ENCODE measurements at places on chromosomes 3 and 15.

DNA sequence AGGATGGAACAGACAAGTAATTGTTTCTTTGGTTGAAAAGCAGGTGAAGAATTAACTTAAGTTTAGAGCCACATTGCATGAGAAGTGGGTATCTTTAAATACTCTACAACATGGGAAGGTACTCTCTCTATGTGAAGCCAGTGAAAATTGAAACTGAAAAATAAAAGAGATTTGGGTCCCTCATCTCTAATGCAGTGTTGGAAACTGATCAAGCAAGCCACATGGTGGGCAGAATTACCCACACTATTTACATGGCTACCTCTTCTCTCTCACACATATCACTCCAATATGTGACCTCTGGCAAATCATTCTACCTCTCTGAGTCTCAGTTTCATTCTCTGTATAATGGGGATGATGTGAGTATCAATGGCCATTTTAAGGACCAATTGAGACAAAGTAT, 339.0 kb downstream of the IL5RA start:
- DNase-seq = no peak

DNA sequence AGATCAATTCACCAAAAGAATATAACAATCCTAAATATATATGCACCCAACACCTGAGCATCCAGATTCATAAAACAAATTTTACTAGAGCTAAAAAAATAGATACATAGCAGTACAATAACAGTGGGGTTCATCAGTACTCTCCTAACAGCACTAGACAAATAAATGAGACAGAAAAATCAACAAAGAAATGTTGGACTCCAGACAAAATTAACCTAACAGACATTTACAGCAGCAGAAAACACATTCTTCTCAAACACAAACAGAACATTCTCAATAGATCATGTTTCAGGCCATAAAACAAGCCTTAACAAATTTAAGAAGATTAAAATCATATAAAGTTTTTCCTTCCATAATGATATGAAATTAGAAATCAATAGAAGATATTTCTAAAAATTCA, 124.8 kb upstream of the NECTIN3 start:
- DNase-seq = no peak

DNA sequence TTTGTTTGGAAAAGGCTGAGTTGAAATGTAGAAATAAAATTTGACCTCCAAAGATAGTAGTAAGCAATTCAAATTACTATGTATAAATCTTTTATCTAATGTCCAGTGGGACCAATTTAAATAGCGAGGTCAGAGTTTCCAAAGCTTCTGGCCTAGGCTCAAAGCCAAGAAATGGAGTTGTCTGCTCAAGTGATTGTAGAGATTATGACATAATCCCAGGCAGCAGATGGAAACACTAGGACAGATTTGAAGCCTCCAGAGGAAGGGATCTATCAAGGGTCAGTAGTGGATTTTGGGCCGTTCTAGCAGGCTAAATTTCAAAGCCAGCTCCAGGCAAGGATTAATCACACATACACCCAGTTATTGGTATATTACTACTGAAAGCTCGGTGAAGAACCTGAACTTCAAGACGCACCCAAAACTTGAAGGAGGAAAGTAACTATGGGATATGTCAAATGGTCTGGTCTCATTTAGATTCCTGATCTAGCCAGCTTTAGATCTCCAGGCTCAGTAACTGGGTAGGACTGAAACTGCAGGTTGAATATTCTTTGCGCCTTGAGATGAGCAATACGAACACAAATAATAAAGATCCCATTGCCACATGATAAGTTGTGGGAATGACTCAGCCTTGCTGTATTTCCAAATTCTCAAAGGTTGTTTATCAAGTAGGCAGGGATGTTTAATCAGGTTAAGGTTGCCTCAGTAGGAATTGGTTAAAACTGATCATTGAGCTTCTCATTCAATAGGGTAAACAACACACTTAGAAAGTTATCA, 30.9 kb upstream of the ARRDC4 start:
- no peak for DNase-seq

DNA sequence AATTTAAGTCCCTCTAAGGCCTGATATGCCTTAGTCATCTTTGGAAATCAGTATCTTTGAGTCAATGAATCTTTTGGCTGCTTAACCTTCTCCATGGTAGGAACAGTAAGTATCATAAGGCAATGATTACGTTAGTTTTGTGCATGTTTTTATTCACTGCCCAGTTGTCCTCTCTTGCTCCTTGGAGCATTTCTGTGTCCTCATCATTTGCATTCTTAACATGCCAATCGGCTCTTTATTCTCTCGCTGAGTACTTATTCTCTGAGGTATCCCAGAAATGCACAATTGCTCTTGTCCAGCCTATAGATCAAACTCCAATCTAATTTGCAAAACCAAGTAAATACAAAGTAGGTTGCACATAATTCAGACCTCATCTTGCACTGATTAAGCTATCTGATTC, 405.0 kb upstream of the IL12A start:
- no peak for DNase-seq

DNA sequence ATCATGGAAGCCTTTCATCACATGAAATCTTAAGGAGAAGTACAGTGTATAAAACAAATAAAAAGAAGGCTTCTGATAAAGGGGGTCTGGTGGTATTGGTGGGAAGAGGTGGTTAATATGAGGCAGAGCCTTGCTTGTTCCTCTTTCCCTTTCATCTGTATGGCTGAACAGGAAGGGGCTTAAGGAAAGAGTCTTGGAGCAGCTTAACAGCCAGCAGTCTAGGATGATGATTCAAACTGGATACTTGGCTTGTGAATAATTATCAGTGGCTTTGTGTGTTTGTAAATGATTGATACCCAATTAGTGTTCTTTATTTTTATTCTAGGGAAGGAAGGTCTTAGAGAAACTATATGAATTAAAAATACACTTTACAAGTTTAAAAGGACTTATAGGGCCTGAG, 29.1 kb upstream of the TCAIM start:
- no peak for DNase-seq

DNA sequence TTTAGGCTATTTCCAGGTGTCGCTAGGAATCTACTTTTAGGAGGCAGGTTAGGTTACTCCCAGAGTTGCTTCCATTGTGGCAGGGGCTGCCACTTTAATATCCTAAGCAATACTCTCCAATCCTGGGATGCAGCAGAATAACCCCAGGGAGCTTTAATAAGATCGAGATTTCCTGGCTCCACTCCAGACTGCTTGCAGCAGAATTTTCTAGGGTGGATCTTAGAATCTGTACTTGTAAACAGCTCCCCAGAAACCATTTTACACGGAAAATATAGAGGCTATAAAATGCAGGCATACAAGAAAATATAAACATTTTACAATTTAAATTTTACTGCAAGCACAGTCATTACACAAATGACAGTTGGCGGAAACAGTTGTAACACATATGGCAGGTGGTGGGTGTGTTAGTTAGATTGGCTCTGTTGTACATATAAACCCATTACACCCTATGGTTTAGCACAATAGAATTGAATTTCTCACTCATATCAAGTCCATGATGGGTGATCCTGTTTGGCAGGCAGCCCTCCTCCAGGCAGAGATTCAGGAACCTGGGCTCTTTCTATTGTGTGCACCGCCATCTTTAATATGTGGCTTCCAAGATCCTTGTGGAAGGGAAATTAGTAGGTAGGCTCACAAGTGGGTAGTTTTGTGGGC, 35.0 kb upstream of the TNFAIP8L3 start:
- DNase-seq = no peak

DNA sequence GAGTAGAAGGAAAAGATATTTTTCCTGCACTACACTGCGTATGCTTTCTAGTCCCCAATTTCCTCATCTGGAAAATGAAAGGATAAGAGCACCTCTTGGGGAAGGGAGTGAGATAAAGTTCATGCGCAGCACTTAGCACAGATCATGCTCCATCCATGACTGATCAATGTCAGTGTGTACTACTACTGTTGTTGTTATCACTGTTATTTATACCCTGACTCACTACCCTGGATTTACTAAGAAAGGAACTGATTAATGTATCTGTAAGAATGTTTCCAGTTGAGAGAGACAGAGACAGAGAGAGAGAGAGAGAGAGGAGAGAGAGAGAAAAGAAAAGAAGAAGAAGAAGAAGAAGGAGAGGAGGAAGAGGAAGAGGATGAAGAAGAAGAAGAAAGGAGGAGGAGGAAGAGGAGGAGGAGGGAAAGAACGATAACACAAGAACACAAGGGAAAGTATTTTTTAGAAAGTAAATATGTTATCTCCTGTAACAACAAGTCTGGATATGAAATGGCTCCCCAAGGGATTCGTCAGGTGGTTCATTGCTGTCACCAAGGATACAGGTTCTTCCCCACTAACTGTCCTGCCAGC, 212.2 kb upstream of the PROK2 start:
- no peak for DNase-seq

- no peak for DNase-seq
These were observed 255.1 kb upstream of the STT3B start for GRCh38 chr3:31277582-31277981.

- no peak for DNase-seq
These were observed 1070.8 kb downstream of the IGSF11 start for GRCh38 chr3:117963858-117964257.

GRCh38 chr3:165805946-165806561, 31.2 kb downstream of the BCHE start:
- DNase-seq = no peak

GRCh38 chr3:42552830-42553229, 28.9 kb downstream of the SEC22C start:
- DNase-seq = no peak

DNA sequence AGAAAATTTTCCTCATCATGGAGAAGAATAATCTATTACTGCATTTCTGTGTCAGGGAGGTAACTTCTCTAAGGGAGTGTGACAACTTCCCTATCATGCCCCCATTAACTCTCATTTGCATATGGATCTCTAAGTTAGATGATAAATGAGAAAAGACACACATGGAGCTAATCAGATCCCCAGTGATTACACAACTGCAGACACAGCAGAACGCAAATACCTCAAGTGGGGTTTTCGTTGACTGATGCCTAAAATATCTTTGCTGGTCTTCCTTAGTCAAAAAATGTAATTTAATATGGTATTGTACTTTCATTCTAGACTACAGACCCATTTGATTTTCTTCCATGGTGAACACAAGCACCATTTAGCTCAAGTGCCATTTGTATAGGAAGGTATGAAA, 630.5 kb downstream of the TBL1XR1 start:
- no peak for DNase-seq

DNA sequence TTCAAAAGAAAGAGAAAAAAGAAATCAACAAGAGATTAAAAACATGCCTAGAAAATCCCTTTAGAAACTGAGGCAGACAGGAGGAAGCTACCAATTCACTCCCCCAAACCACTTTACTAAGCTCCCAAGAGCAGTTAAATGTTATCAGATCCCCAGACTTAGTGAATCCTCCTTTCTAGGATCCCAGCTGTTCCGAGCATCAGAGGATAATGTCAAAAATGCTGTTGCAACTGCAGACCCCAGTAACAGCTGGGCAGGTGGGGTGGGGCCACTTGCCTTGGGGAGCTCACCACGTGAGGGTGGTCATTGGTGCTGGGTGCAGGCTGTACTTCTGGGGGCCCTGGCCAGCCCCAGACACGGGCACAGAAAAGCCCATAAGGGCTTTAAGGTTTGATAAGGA, 9.1 kb downstream of the POMGNT2 start:
- no peak for DNase-seq

DNA sequence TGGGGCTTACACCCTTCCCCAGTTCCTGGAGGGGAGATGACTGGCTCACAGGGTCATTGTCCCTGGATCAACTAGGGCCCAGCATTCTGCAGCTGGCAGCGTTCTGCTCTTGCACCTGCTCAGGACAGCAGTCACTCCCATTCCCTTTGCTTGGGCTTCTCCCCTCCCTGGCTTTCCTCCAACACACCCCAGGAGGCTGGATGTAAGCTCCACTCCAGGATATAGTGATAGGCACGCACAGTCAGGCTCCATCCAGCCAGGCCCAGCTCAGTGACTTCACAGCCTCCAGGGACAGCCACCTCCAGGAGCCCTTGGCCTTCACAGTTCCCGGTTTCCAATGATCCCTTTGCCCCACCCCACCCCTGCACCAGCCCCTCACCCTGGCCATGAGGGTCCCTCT, 1.9 kb downstream of the SPTBN5 start:
- no peak for DNase-seq

DNA sequence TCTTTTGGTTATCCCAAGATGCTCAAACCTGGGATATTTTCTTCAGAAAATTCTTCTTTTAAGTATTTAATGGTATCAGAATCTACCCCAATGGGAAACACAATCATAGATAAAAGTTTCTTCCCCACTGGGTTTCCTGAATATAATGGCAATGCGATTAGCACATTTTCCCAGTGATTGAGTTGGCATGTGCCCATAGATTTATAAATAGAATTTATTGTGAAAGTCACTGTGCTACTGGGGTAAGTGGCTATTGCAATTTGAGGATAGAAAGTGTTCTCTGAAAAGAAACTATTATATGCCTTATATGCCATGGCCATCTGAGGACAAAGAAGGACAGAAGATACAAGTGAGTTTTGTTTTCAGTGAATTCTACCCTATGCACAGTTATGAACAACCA, 99.0 kb upstream of the RBMS3 start:
- no peak for DNase-seq

GRCh38 chr3:60752809-60753208, 498.4 kb downstream of the FHIT start:
- DNase-seq = peak; percentile 53

DNA sequence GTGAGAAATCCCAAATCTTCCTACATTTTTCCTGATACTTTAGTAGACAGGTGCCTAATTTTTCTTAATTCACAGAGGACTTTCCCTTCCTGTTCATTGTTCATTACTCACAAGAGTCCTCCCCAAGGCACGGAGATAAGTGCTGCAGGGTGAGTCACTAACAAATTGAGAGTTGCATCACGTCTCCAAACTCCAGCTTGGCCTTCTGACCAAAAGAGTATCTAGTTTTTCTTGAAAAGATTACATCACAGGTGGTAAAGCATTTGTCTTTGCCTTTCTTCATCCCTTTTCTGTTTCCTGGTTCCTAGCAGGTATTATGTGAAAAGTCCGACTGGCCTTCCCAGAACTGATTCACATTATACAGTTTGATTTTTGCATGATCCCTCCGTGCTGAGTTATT, 24.9 kb upstream of the RASGRP1 start:
- DNase-seq = peak; percentile 36

DNA sequence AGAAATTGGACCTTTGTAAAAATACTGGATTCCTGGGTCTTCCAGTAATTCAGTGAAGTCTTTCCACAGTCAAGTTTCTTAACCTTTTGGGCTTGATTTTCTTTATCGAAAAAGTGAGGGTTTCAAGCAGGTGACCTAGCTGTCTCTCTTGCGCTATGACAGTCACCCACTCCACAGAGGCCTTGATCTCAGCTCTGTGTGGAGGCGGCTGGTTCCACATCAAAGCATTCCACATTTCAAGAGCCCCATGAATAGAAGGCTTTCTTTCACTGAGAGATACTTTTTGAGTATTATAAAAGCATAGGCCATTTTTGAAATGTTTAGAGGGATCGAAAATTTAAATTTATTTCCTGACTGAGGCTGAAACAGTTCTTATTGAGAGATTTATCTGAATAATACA, 43.9 kb downstream of the GABRA5 start:
- no peak for DNase-seq

- no peak for DNase-seq
These were observed 94.1 kb downstream of the FAM43A start for GRCh38 chr3:194779729-194780224.

- no peak for DNase-seq
These were observed 77.8 kb upstream of the PLXND1 start for GRCh38 chr3:129684270-129684669.

GRCh38 chr3:12886106-12886679, 44.8 kb upstream of the RPL32 start:
- DNase-seq = no peak

GRCh38 chr3:6697722-6698121, 163.2 kb upstream of the GRM7 start:
- no peak for DNase-seq
